Cortex of kidney (tissue), 1 donor: ENCODE measurements at places on chromosomes 13 and 19.

DNA sequence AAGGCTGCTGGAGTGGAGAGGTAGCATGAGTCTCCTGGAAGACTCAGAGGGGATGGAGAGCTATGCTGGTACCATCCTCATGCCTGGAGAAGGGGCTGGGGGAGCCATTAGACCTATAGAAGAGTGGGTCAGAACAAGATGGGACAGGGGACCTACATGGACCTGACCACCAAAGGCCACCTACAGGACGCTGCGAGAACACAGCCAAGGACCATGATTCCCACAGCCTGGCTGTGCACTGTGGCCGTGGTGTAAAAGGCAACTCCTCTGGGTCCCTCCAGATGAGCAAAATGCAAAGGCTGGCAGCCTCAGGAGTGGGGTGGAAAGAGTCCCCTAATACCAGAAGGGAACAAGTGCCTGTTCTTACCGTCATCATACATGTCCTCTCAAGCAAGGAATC is 216.2 kb downstream of the SLC7A1 start:
- no peak for DNase-seq

DNA sequence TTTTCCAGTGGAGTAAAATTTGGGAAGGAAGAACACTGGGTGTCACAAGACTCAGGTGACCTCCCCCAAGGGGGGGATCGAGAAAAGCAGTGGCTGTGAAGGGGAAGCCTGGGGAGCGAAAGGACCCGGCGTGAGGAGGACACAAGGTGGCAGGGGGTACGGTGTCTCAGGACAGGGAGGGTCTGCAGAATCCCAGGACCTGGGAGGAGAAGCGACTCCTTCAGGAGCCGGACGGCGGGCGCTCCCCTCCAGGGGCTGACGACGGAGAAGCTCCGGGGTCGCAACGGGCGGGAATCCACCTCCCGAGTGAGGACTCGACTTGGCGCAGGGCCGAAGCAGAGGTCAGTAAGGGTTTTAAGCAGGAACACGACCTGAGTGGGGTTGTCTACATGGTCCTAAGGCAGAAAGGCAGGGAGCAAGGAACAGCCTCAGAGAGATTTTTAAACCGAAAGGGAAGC is 529 bp downstream of the ZNF836 start:
- DNase-seq, result no peak

GRCh38 chr13:29594710-29595379 is 643 bp downstream of the SLC7A1 start:
- DNase-seq, result no peak

DNA sequence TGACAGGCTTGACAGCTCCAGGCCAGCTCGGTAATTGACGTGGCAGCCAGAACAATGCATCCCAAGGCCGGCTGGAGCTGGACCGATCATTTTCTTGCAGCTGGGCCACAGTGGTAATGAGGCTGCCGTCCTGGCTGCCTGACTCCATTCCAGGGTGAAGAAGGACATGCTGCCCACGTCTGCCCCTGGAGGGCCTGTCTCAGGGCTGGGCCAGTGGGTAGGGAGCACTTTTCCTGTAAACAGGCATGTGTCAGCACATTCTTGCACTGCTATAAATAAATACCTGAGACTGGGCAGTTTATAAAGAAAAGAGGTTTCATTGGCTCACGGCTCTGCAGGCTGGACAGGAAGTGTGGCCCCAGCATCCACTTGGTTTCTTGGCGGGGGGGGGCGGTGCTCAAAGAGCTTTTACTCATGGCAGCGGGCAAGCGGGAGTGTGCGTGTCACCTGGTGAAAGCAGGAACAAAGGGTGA is 38.1 kb upstream of the KCTD15 start:
- no peak for DNase-seq

DNA sequence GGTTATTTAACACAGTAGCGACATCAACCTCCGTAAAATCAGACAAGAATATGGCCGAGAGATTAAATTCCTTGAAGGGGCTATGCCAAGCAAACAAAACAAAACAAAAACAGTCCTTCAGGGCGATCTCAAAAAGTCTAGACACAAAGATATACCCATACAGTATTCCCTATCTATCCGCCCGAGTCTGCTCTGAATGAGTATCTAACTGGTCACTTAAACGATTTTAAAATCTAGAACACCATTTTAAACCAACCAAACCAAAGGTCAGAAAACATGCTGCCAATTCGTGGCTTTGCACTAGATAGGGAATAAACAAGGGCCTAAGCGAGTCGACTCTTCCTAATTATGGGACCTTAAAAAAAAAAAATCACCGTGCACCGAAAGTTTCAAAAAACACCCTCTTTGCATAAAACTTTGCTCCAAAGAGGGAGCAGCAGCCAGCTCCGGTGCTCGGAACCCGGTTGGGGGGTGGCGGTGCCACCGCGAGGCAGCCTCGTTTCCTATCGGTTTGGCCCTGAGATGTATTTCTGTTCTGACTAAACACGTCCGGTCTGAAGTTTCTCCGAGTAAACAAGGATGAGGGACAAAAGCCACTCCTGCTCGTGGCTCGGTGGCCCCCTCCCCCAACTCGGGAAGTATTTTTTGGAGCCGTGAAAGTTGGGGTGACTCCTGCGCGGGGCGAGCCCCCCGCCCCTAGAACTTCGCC is 1.8 kb downstream of the HMGB1 start:
- no peak for DNase-seq

GRCh38 chr13:50449465-50449864 is 394.0 kb downstream of the DLEU7 start:
- no peak for DNase-seq

DNA sequence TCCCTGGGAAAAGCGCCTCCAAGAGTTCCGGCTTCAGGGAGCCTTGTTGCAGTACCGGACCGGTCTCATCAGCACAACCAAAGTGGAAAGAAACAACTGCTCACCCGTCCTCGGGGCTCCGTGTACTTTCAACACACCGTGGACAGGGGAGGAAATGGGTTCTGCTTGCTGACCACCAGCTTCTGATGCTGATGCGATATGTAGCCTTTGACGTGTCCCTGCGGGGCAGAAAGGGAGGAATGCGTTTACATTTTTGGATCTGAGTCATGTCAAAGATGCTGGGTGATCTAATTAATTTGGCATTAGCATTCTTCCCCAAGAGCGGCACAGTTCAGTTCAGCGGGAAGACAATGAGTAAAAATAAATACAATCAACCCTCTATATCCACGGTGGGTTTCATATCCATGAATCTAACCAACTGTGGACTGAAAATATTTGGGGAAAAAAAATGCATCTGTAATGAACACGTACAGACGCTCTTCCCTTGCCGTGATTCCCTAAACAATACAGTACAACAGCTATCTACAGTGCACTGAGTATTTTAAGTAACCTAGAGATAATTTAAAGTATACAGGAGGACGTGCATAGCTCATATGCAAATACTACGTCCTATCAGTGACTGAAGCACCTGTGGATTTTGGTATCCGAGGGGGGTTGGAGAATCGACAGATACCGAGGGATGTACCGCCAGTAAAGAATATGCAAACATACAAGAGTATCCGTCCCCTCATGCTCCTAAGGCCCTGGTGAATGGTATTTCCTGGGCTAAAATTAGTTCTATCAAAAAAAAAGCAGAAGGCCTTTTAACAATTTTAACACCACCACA is 19.8 kb downstream of the PROZ start:
- DNase-seq, result no peak

DNA sequence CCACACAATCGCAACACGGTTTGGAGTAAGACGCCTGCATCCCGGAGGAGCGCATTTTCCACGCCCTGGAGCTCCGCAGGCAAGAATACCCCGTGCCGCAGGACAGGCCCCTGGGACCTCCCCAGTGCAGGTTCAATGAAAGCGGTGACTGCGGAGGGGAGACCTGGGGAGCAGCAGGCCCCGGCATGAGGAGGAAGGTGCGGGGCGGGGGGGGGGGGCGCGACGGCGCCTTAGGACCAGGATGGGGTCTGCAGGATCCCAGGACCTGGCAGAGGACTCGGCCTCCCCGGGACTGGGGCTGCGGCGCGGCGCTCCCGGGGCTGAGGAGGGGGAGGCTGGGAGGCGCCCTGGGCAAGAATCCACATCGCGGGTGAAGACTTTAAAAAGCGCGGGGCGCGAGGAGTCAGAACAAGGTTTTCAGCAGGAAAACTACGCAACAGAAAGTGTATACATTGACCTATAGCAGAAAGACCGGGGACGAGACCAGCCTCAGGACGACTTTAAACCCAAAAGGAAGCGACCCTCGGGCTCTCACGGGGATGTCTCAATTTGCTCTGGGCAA is 432 bp downstream of the ZNF611 start:
- DNase-seq, result no peak
